K562 (cell line): ENCODE measurements at places on chromosomes 11 and 22. TPM values are rescaled to one million over a fixed set of nuclear protein-coding genes. Genes with fewer than 3 reads are reported as not detected.

KRTAP5-7 gene
- total RNA-seq, result not detected in 2 replicates

GRCh38 chr11:23425381-23425780 lies 565.1 kb upstream of the CCDC179 start:
- DNase-seq, result no peak
- no peaks in the 10 kb centered on the region for H3K27me3 ChIP-seq
- H3K36me3 ChIP-seq, result no peaks in the 10 kb centered on the region
- no peaks in the 10 kb centered on the region for H3K4me1 ChIP-seq
- H3K27ac ChIP-seq, result no peak overlapping the region

OR51I1 gene
- total RNA-seq, result 6.6 and 7.2 TPM in 2 replicates

GRCh38 chr11:67272327-67273259 lies 6.3 kb downstream of the GRK2 start:
- no peaks in the 10 kb centered on the region for H3K27me3 ChIP-seq
- peaks cover 44% of the 10 kb centered on the region for H3K4me1 ChIP-seq
- no peak overlapping the region for H3K27ac ChIP-seq
- DNase-seq, result no peak

CLDN5 gene
- 0.16 and 0.20 TPM in 2 replicates for total RNA-seq

DNA sequence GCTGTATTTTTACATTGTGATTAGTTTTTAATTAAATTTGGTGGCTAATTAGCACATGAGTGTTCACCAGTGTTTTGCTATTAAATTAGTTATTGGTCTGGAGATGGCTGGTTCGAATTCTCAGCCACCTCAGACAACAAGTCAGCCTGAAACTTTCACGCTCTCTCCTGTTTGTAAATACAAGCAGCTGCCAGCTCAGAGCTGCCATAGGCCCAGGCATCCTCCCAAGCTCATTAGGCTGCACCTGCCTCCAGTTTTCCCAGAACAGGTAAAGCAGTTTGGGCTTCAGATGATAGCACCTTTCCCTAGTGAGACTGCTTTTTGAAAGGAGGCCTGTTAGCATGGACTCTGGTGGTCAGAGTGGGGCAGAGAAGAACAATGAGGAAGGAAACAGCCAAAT lies 156.8 kb downstream of the NAV2 start:
- H3K4me1 ChIP-seq, result no peaks in the 10 kb centered on the region
- H3K27me3 ChIP-seq, result no peaks in the 10 kb centered on the region
- H3K36me3 ChIP-seq, result no peaks in the 10 kb centered on the region

DNA sequence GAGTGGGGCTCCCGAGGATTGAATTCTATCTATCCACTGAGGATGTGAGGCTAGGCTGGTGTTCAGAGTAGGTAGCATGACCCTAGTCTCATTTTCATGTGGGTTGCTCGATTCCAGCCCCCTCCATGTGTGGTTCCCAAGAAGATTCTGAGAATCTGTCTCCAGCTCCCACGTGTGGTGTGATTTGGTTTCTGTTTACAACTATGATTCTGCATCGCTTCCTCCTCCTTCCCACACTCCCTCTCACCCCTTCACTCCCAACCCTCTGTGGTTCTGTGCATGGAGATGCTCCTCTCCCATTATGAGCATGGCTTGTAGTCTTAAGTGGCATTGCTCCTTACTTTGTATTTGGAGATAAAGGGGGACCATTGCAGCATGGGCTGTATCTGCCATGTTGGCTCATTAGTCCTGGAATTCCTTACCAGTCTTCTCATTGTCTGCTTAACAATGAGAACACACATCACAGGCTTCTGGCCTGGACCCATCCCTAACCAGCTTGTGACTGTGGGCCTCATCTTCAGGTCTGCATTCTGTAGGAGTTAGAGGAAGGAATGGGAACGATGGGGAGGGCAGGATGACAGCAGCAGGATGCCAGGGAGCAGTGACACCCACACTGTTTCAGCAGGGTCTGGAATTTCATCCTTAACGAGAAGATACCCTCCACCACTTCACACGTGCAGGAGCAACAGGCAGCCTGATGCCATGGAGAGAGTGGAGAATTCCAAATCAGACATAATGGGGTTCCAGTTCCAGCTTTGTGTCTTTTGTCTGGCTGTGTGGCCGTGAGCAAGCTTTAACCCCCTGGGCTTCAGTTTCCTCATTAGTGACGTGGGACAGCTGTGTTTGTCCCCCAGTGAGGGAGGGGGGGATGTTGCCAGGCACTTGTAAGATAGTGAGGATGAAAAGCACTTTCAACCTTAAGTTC lies 86.0 kb downstream of the CCDC81 start:
- H3K27me3 ChIP-seq, result peaks cover 4% of the 10 kb centered on the region
- H3K36me3 ChIP-seq, result no peaks in the 10 kb centered on the region
- no peak overlapping the region for H3K4me3 ChIP-seq

AIFM3 gene
- total RNA-seq, result 0.20 and 0.56 TPM in 2 replicates
